Activated T-helper 17 cell treated with anti-CD3 and anti-CD28 coated beads, Interleukin-2, amount 50 U/mL, for 72 hours (primary cell): ENCODE measurements at places on chromosomes 3 and 15.

GRCh38 chr3:132062535-132062934, 27.7 kb upstream of the CPNE4 start:
- peaks cover 17% of the 10 kb centered on the region for H3K27me3 ChIP-seq
- no peak overlapping the region for H3K27ac ChIP-seq
- ATAC-seq: no peak

DNA sequence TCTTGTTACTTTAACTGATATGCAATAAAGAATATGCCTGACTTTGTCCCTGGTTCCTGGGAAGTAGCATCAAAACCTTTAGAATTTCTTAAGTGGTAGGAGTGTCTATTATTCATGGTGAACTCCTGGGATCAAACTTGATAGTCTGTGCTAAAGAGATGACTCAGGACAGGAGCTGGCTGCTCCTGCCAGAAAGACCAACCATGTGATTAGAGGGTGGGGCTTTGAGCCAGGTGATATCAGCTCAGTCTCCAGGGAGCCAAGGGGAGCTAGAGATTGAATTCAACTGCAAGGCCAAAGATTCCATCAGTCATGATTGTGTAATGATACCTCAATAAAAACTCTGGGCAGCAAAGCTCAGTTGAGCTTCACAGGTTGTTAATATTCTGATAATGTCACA, 20.6 kb upstream of the TMC3 start:
- ATAC-seq: no peak
- no peaks in the 10 kb centered on the region for H3K4me1 ChIP-seq
- no peak overlapping the region for H3K27ac ChIP-seq
- H3K36me3 ChIP-seq: no peaks in the 10 kb centered on the region

DNA sequence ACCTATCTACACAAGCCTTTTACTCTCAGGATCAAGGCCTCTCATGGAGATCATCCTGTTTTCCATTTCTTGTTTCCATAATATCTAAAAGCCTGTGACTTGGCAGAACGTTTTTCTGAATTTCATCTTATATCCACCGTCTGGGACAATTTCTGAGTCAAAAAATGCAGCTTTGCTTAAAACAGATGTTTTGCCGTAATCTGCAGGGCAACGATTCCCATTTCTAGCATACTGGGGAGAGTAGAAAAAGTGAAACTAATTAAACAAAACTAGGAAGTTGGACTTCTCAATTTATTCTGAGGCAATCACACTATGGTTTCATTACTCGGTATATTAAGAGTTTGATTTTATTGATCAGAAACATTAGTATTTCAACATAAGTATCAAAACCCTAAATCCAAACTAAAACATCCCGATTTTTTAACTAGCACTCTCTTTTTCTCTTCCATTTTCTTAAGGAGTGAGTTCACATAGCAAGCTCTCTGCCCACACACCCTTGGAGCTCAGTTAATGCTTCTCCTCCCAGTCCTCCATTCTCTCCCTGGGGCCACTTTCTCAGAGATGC, 33.6 kb downstream of the SPATA12 start:
- H3K36me3 ChIP-seq: no peaks in the 10 kb centered on the region
- H3K4me3 ChIP-seq: no peak overlapping the region
- no peaks in the 10 kb centered on the region for H3K4me1 ChIP-seq
- H3K27ac ChIP-seq: no peak overlapping the region

DNA sequence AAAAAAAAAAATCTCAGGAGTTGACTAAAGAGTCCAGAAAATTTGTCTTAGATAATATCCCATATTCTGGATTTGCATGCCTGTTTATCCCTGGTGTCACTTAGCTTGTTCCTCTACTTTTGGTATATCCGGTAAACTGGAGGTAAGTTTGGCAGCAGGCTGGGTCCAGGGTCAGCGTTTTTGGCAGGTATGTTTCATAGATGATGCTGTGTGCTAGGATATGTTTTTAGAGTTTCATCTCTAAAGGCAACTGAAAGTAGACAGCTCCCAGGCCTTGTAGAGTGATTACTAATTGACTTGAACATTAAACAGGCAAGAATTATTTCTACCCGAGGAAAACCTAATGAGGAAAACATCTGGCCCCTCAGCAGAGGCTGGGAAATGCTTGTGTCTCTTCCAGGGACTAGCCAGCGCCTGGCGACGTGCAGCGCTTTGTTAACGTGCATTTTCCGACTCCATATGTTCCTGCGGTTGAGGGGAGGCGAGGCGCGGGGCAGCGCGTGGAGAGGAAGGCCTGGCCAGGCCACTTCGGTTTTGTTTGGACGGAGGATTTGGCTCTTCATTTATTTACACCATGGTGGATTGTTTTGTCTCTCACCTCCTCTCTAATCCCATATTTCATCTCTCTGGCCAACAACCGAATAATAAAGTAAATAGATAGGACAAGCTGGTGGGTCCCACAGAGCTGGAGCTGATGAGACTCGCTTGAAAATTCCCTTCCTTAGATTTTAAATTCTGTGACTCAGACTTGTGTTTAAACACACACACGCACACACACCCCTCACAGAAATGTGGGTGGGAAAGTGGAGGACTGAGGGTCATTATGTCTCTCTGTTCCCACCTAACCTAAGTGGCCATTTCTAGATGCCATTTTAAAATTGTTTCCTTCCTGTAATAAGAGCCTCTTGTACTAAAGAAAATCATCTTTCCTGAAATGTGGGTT, 65.3 kb downstream of the ASB7 start:
- H3K4me3 ChIP-seq: no peak overlapping the region
- no peak for ATAC-seq
- H3K27ac ChIP-seq: no peak overlapping the region
- H3K4me1 ChIP-seq: no peaks in the 10 kb centered on the region
- H3K27me3 ChIP-seq: peaks cover 3% of the 10 kb centered on the region

GRCh38 chr3:11465744-11466616, 177.7 kb downstream of the VGLL4 start:
- H3K27ac ChIP-seq: no peak overlapping the region
- peaks cover 5% of the 10 kb centered on the region for H3K4me1 ChIP-seq
- H3K36me3 ChIP-seq: no peaks in the 10 kb centered on the region
- H3K4me3 ChIP-seq: no peak overlapping the region
- no peaks in the 10 kb centered on the region for H3K27me3 ChIP-seq
- ATAC-seq: no peak

DNA sequence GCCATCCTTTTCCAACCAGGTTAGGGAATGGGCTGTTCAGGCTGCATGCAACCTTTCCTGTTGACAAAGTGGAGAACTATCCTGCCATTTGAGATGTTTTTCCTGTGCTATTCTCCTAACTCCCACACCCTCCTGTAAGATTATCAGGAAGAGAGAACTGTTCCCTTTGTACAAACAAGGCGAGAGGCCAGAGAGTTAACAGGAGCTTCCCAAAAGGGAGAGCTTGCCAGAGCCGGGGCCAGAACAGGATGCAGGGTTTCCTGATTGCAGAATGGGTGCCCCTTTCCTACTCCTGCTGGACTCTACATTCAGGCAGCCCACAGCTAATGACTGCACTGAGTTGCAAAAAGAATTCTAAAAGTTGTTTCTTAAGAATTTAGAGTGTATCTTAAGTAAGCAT, 17.1 kb downstream of the PML start:
- no peaks in the 10 kb centered on the region for H3K27me3 ChIP-seq
- no peak overlapping the region for H3K27ac ChIP-seq
- no peak for ATAC-seq
- H3K36me3 ChIP-seq: peaks cover 83% of the 10 kb centered on the region

- H3K36me3 ChIP-seq: peaks cover 79% of the 10 kb centered on the region
- H3K27ac ChIP-seq: peak overlapping the region; percentile 50
- ATAC-seq: no peak
Observed at GRCh38 chr15:40389824-40390595, 7.5 kb downstream of the KNSTRN start.

- no peak for ATAC-seq
- H3K4me3 ChIP-seq: no peak overlapping the region
Observed at GRCh38 chr3:62368705-62369475, 4.5 kb downstream of the FEZF2 start.
